Posterior vena cava (tissue), 2 donors: ENCODE measurements at places on chromosomes 1 and 21. TPM values are rescaled to one million over a fixed set of nuclear protein-coding genes. Genes with fewer than 3 reads are reported as not detected.

Gene SUSD4
- total RNA-seq = 0.56 TPM

Gene CD48
- 5.6 TPM for total RNA-seq

Gene PCSK9
- not detected for total RNA-seq

Gene KRTAP12-2
- total RNA-seq = not detected

Gene TTC39A
- total RNA-seq = 0.81 TPM

Gene SMCP
- not detected for total RNA-seq

Gene MFAP2
- 52.1 TPM for total RNA-seq

Gene RASAL2
- total RNA-seq = 34.8 TPM

Gene SLC35F3
- total RNA-seq = not detected

Gene SLC1A7
- total RNA-seq = 2.5 TPM

Gene FCRL2
- total RNA-seq = 0.19 TPM

Gene ITPKB
- 22.4 TPM for total RNA-seq

Gene HSPG2
- total RNA-seq = 682 TPM

Gene SLC25A24
- 29.7 TPM for total RNA-seq

Gene AMIGO1
- total RNA-seq = 3.6 TPM

Gene SDC3
- 47.1 TPM for total RNA-seq
